ENCODE measurements at places on chromosomes 12 and 14.

DNA sequence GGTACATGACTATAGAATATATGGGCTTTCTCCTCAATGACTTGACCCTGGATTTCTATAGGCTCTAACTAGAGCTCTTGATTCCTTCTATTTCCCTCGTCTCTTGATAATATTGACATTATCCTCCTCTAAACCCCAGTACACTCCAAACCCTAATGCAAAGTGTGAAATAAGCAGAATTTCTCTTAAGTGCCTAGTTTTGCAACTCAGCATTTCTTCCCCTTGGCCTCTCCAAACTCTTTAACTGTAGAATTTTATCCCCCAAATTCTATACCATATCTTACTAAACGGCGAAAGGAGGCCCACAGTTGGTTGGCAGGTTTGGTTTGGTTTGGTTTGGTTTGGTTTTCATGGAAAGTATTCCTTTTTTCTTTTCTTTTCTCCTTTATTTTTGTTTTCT, 498.7 kb downstream of the CCER1 start:
- DNase-seq, result no peak

- DNase-seq, result no peak
Observed at GRCh38 chr12:129276361-129277060, 423.2 kb downstream of the GLT1D1 start.

GRCh38 chr14:91214306-91214705, 30.2 kb downstream of the GPR68 start:
- DNase-seq, result no peak

GRCh38 chr12:114760151-114760877, 76.3 kb upstream of the TBX3 start:
- DNase-seq, result no peak

DNA sequence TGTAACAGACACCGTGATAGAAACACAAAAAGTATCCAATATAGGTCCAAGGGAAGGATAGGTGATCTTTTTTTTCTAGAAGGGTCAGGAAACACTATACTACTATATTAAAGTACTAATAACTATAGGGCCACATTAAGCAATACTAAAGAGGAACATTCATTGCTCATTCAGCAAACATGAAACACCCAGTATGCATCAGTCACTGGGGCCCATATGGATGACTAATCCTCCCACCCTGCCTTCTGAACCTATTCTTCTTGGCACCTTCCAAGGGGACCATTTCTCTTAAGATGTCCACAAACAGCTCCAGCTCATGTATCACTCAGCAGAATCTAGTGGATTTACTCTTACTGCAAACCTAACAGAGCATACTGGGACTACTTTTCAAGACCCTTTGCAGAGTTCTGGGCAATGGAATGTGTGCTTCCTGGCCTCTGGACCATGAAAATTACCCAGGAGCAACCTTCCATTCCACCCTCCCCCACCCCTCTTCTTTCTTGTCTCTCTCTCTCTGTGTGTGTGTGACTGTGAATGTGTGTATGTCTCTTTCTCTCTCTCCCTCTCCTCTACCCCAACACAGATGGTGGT, 187.9 kb downstream of the EPS8 start:
- no peak for DNase-seq

- peak; percentile 58 for DNase-seq
Observed at GRCh38 chr12:56007564-56008559, 10.8 kb downstream of the SUOX start.

GRCh38 chr12:70549340-70550179, 87.7 kb downstream of the PTPRB start:
- DNase-seq, result no peak

DNA sequence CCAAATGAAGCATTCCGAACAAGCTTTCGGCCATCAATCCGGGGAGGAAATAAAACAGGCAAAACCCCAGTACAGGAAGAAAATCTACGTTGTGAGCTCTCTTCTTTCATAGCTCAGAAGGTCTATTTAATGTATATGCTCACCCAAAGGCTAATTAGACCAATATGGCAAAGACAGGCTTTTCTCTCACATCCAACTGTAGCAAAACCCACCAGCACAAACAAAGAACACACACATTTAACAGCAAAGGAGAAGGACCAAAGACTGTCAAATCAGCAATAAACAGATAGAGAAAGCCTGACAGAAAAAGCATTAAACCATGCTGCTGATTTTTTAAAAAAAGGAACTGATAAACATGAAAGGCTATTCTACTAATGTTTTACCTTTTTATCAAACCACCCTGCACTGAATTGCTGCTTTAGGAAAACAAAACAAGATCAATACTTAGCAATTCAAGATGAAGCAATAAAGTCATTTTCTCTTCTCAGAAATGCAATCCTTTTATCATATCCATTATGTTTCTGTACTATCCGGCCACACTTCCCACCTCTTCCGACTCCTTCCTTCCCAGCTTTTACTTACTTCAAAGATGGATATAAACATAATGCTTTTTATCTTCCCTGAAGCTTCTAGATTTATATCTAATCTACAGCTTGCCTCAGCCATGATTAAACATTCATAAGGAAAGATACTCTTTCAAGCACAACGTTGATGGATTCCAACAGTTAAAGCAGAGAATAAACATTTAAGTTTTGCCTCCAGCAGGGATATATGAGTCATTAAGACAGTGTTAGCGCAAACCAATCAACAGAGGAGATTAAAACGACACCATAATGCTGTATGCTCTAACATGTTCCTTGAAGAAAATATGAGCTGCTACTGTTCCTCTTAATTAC, 74.6 kb upstream of the BBS10 start:
- DNase-seq, result no peak
